ENCODE measurements at places on chromosomes 2 and 18.

DNA sequence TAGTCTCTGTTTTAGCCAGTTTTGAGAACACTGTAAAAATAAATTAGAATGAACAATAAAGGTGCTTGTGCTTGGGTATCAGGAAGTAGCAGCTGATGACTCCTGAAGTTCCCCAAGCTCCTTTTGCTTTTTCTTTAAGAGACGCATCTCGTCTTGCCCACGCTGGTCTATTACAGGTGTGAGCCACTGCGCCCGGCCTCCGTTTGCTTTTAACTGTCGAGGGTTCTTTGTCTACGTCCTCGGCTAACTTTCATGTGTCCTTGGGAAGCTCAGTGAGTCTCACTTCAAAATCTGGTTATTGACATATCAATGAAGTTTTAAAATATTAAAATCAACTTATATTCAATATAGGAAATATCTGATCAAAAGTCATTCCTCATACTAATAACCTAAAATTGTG lies 246.5 kb downstream of the FBXO15 start:
- no peak for DNase-seq

DNA sequence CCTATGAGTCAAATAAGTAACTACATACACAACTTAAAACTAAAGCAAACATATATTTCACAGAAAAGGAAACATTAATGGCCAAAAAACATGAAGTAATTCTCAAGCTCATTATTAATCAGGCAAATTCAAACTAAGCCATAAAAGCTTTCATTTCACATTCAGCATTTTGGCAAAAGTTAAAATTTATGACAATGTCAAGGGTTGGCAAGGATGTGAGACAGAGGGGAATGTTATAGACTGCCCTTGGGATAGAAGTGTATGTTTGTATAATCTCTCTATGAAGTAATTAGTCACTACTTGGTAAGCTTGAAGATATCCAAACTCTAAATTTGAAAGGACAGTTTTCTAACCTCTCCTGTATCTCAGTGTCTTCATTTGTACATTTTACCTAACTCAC lies 539.4 kb downstream of the RIT2 start:
- no peak for DNase-seq

DNA sequence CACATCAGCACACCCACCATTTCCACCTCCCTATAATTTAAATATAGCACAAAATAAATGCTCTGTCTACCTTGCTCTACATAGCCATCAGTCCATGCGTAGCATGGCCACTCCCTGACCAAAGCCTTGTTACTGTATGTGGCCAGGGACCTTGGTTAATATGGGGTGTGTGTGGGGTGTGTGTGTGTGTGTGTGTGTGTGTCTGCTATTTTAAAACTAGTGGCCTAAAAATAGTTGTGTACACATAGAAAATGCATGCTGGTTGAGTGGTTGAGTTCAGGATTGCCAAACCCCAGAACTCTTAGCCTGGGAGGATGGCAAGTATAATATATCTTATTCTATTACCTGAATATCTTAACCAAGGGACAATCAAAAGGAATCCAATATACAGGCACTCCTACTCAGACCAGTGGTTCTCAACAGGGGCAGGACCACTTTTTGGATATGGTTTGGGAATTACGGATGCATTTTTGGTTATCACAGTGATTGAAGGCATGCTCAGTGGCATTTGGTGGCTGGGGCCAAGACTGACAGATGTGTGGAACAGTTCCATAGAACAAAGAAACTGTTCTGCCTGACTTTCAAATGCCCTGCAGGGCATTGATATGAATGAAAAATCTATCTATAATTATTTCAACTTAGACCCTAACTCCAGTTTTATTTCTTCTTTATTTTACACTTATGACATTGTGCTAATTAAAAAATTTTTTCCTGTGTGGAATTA lies 72.3 kb upstream of the PSME4 start:
- no peak for DNase-seq

DNA sequence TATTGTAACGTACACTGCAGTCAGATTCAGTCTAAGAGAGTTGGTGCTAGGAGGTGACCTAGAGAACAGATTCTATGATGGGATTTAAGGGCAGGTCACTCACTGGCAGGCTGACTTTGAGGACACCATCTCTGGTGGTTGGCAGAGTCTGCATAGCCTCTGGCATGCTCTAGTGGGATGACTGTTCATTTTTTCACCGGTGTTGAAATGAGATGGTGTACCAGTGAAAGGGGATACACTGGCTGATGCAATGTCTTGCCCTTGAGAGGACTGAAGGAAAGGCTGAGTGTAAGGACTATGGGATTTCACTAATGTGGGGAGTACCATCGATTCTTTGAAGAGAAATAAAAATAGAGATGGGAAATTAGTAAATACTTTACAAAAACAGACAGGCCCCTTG lies 186.9 kb upstream of the PIEZO2 start:
- DNase-seq: no peak

All from activated T-helper 2 cell treated with anti-CD3 and anti-CD28 coated beads, Interferon-gamma antibody, Interleukin-2, Interleukin-4, amounts not matched to agents 10 μg/mL and 5 μg/mL and 100 μg/mL, durations not matched to agents 14 hours and 24 hours and 36 hours (primary cell).